HFFc6 (cell line): ENCODE measurements at places on chromosomes 13 and 19. TPM values are rescaled to one million over a fixed set of nuclear protein-coding genes. Genes with fewer than 3 reads are reported as not detected.
A peak's percentile ranks its signal among the peaks of the same experiment; 100 is the strongest.

Gene PSPN
- 1.2 to 1.9 TPM (median 1.9 TPM) in 3 replicates for total RNA-seq

DNA sequence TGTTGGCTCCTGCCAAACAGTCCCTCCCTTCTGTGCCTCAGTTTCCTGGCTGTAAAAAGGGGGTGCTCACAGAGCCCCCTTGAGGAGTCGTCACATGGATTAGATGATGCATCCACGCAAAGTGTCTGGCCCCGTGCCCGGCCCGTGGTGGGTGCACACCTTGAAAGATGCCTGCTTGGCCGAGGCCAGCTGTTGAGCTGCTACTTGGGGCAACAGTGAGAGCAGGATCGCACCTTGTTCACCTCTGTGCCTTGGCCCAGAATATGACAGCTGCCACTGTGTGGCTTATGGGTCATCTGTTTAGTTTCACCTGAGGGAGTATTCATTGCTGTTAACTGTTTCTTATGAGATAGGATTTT lies 17.7 kb downstream of the CRTC1 start:
- peaks cover 10% of the 10 kb centered on the region for H3K4me1 ChIP-seq
- DNase-seq, result no peak
- H3K4me3 ChIP-seq, result peak overlapping the region; percentile 79
- H3K27me3 ChIP-seq, result no peaks in the 10 kb centered on the region

Gene TMEM145
- total RNA-seq, result 0.22 to 0.66 TPM (median 0.47 TPM) in 3 replicates

Gene CCDC8
- 6.7 and 10.6 TPM in 2 replicates for total RNA-seq

Gene ZIC2
- 1.2 TPM in 1 of 2 replicates, not detected in the other for total RNA-seq

Gene CEACAM20
- not detected in 3 replicates for total RNA-seq

DNA sequence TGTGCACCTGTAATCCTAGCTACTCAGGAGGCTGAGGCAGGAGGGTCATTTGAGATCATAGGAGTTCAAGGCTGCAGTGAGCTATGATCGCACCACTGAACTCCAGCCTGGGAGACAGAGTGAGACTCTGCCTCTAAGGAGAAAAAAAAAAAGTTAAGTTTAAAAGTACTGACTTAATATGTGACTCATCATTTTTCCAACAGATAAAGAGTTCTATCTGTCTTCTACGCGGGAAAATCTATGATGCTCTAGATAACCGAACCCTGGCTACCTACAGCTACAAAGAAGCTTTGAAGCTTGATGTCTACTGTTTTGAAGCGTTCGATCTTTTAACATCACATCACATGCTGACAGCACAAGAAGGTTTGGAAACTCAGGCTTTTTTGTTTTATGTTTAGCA lies 7.2 kb downstream of the CDC16 start:
- H3K4me1 ChIP-seq, result peaks cover 23% of the 10 kb centered on the region
- peak overlapping the region; percentile 33; the same call in 1 of the 2 replicates for H3K27ac ChIP-seq
- no peak for DNase-seq
- peaks cover 69% of the 10 kb centered on the region for H3K36me3 ChIP-seq
- no peak overlapping the region for H3K4me3 ChIP-seq

- H3K27me3 ChIP-seq, result peaks cover 2% of the 10 kb centered on the region; the same call in 1 of the 2 replicates
- H3K4me1 ChIP-seq, result peaks cover 29% of the 10 kb centered on the region
- peaks cover 3% of the 10 kb centered on the region; the same call in 1 of the 2 replicates for H3K36me3 ChIP-seq
- DNase-seq, result no peak
- H3K4me3 ChIP-seq, result no peak overlapping the region
Observed at GRCh38 chr19:17497149-17497798, 14.2 kb upstream of the PGLS start.
